ENCODE measurements at places on chromosomes 3 and 15. TPM values are rescaled to one million over a fixed set of nuclear protein-coding genes. Genes with fewer than 3 reads are reported as not detected.

Gene GOLGA8T
- 0.64 TPM for total RNA-seq

Gene IL5RA
- total RNA-seq: 3.1 TPM

Gene SLC6A1
- total RNA-seq: 167 TPM

Gene VIPR1
- total RNA-seq: 2.0 TPM

Gene CFAP44
- 16.9 TPM for total RNA-seq

Gene CNTN3
- 16.2 TPM for total RNA-seq

Gene LNP1
- total RNA-seq: 7.9 TPM

Gene LRRC3B
- total RNA-seq: 130 TPM

Gene STRC
- 1.4 TPM for total RNA-seq

Gene POU1F1
- total RNA-seq: not detected

Gene CD86
- 1.00 TPM for total RNA-seq

Gene SI
- total RNA-seq: 0.18 TPM

Gene CLDN1
- total RNA-seq: 0.45 TPM

Gene RGMA
- 26.3 TPM for total RNA-seq

Gene BCL2A1
- 0.82 TPM for total RNA-seq

Gene NR1I2
- total RNA-seq: 0.36 TPM

Gene ZCWPW2
- total RNA-seq: 1.8 TPM

Gene GOLGA8K
- total RNA-seq: 0.64 TPM

Gene TPRG1
- 3.4 TPM for total RNA-seq

Gene CD200R1L
- not detected for total RNA-seq

Gene GASK1A
- total RNA-seq: 11.4 TPM

Gene ST3GAL6
- 19.8 TPM for total RNA-seq

Gene IMPG2
- total RNA-seq: 2.4 TPM

Gene PLSCR4
- 13.4 TPM for total RNA-seq

Gene UBL7
- total RNA-seq: 18.8 TPM

Gene GP5
- 0.09 TPM for total RNA-seq

Gene CMTM8
- total RNA-seq: 0.54 TPM

Gene BTLA
- total RNA-seq: 0.45 TPM

Gene ZNF620
- 12.5 TPM for total RNA-seq

Gene DPPA4
- 4.6 TPM for total RNA-seq

Gene CEMIP
- total RNA-seq: 7.1 TPM

Gene ANKRD63
- 0.27 TPM for total RNA-seq

Gene CTXN2
- 1.00 TPM for total RNA-seq

Gene NOX5
- 0.09 TPM for total RNA-seq

Gene LMCD1
- total RNA-seq: 3.4 TPM

Gene TGM4
- not detected for total RNA-seq

All from cerebellum (tissue), 4 donors.